ENCODE measurements at places on chromosomes 7 and 10.
A peak's percentile ranks its signal among the peaks of the same experiment; 100 is the strongest.

GRCh38 chr7:121187222-121187621, 141.6 kb upstream of the WNT16 start:
- DNase-seq: no peak

- DNase-seq: no peak
Measured at GRCh38 chr10:43234471-43235041, 32.3 kb downstream of the RASGEF1A start.

DNA sequence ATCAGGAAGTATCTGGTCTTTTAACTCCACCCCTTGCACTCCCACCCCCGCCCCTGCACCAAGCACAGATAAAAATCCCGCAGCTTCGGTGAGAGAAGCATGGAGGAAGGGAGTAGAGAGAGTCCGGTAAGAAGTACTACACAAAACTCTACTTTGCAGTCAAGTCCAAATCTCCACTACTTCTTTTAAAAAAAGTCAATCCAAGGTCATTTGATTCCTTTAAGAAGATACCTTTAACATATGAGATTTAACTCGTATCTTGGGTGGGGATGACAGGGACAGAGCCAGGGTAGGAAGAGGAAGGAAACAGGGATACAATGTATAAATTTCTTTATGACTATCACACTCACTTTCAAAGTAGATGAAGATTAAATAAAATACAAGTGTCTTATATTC, 132.1 kb downstream of the NRBF2 start:
- peak; percentile 66 for DNase-seq

- DNase-seq: no peak
Measured at GRCh38 chr7:44764081-44764480, 15.4 kb downstream of the ZMIZ2 start.

GRCh38 chr10:81136261-81136660, 598.6 kb downstream of the SH2D4B start:
- DNase-seq: no peak

DNA sequence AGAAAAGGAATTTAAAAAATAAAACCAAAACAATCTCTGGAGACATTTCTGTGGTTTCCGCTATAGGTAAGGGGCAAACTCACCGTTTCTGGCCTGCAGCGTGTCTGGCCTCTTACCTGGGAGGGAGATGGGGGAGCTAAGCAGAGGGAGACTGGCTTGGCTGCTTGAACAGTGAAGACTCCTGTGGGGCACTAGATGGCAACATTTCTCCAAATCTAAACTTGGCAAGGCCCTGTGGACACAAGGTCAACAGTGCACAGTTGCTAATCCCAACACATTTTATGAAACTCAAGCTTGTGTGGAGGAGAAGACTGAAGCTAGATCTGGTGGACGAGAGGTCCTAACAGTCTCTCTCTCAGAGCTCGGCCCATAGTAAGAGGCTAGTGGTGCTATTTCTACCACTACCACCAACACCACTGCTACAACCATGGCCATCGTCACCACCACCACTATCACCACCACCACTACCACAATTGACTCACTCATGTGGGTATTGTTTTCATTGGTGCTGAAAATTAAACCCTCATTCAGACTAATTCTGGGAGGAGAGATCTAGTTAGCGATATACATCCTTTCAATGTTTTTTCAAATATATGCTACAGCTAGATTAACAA, 28.4 kb upstream of the CDHR3 start:
- no peak for DNase-seq

GRCh38 chr7:159253657-159254056, 109.0 kb upstream of the VIPR2 start:
- no peak for DNase-seq

DNA sequence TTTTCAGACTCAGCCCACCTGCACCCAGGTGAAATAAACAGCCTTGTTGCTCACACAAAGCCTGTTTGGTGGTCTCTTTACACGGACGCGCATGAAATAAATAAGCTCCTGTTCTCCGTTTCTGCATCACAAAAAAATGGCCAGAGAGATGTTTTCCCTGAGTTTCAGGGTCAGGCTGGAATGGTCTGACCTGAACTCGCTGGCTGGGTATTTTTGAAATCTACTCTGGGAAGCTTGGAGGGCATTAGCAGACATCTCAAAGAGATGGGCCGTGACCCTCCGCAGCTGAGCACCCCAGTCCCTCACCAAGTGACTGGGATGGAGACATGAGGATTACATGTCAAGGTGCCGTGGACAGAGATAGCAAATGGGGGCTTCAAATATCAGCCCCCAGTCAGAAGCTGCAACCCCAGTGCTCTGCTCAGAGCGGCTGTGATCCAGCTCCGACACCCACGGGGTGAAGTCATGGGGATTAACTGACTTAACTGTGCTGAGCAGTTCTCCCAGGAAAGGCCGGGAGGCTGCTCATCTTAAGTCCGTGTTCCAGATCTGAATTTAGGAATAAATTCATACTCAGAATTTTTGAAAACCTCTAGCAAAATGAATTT, 22.3 kb downstream of the CALML5 start:
- DNase-seq: peak; percentile 74

GRCh38 chr10:131727560-131727959, 173.2 kb upstream of the PPP2R2D start:
- no peak for DNase-seq

DNA sequence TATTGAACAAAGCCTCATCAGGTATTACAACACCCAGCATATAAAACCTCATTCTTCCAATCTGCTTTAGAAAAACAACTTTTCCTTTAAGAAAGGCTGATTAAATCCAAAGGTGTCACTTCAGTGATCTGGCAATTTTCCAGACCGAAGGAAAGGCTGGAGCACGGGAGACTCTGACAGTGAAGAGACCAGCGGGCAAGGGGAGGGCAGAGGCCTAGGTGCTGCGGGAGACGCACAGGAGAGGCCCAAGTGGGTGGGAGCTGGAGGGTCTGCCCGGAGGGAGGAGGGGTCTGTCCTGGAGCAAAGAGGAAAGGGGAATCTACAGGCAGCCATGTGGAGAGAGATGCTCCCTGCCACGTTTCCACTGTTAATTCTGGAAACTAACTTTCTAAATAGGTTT, 24.3 kb upstream of the PPP2R2D start:
- DNase-seq: no peak

DNA sequence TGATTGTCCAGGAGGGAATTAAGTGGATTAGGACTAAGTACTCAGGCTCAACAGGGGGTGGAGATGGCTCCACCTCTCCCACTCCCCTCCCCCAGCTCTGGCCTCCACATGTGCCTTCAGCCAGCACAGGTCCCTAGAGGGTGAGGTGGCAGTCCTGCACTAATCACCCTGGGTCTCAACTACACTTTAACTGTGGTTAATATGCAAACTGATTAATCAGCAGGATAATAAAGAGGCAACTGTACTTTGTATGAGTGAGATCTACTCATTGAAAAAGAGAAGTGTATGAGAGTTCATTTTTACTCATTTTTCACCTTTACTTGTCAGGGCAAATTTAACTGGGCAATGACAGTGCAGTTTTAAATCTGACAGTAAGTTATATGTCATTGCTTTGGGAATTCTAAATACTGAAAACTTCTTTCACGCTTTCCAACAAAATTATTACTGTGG, 223.8 kb upstream of the CCDC6 start:
- DNase-seq: no peak

DNA sequence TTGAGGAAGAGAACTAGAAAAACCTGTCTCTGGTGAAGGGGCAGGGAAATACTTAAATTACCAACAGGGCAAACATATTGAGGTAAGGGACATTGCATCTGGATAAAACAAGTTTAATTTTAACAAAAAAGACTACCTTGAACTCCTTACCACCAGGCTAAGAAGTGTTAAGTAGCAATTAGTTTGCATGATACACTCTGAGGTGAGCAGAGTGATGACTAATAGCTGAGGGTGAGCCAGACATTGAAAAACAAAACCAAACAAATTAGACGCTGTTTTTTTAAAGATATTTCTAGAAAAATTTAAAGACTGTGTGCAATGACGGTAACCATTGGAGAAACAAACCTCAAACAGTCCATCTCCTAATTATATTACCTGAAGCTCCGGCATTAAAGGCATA, 105.9 kb downstream of the ANKRD7 start:
- DNase-seq: no peak

DNA sequence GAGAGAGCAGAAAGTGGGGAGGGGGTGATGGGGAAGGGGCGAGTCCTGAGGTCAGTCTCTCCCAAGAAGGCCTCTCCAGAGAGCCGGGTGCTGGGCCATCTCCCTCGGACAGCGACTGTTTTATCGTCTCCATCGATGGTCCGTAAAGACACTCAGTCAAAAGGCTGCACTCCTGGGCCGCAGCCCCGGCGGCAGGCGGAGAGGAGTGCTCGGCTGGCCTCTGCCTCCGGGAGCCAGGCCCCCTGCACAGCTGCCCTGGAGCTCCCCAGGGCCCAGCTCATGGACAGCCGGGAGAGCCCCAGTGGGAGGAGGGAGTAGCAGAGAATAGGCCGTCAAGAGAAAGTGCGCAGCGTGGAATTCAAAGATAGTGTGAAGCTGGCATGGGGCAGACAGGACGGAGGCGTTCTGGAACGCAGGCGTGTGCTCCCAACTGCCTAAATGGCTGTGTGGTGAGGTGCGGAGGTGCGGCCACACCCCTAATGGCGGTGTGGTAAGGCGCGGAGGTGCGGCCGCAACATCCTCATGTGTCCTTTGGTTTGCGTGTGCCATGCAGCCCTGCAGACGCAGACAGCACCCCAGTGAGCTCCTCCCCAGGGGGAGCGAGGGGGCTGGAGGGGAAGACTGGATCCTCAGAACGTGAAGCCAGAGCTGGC, 477.5 kb upstream of the FOXK1 start:
- no peak for DNase-seq

GRCh38 chr10:68231106-68231816, 652 bp downstream of the ATOH7 start:
- peak; percentile 76 for DNase-seq

DNA sequence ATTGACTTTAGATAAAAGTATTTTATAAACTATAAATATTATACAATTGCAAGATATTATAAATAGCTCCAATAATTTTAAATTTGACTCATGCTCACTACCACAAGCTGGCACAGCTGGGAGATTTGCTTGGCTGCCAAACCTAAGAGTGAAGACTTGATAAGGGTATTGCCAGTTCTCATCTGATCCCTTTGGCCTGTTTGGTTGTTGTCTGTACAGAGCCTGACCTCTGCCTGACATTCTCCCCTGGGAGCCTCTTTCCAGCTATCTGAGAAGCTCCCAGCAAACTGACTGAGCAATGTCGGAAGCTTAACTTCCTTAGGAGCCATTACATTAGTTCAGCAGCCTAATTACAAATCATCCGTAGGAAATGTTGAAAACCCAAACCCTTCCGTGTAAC, 10.2 kb upstream of the LMOD2 start:
- no peak for DNase-seq

GRCh38 chr10:97390091-97390490, 11.0 kb downstream of the RRP12 start:
- DNase-seq: no peak

DNA sequence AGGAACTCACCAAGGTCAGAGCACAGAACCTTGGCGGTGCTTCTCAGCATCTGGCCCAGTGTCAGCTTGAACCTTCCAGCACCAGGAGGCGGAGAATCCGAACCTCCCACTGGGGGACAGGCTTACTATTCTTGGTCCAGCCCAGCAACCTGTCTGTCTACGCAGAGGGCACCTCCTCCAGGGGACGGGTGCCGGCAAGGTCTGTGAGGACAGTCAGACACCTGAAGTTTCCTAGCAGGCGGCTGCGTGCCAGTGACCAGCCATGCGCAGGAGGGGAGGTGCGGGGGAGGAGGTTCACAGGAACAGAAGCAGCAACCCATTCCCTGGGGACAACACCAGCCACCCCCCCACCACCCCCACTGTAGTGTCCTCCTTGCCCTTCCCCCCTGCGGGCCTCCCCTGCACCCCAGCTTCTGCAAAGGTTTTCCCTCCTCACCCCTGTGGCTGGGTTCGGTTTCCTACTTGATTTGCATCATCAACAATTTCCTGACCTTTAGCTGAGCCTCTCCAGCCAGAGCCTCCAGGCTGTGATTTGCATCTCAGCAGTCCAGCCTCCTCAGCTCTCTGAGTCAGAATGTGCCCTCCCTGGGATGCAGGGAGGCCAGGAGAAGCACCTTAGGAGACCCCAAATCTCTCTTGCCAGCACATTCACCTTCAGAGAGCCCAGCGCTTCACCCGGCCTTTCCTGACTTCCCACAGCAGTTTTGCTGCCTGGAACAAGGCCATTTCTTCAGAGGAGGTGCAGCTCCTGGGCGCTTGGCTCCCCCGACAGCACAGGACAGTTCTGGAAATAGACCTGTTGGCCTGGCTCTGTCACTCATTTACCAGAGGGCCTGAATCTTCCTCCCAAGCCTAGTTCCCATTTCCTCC, 107.5 kb upstream of the NPS start:
- no peak for DNase-seq

DNA sequence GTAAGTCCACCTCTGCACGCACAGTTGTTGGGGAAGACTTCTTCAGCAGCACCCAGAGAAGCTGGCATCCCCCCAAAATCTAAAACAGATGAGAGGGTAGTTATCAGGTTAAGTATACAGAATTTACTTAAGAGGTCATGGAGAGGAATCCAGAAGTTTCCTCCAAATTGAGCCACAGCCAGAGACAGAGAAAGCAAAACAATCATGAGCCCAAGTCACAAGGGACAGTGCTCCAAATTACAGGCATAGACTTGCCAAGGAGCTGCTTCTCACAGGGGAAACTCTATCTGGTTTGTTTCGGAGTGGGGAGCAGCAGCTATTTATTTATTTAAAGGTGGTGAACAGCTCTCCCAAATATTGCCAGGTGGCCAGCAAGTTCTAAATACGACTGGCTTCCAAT, 308.4 kb downstream of the SKIDA1 start:
- DNase-seq: no peak

- no peak for DNase-seq
Measured at GRCh38 chr7:157046681-157047080, 36.2 kb upstream of the MNX1 start.

DNA sequence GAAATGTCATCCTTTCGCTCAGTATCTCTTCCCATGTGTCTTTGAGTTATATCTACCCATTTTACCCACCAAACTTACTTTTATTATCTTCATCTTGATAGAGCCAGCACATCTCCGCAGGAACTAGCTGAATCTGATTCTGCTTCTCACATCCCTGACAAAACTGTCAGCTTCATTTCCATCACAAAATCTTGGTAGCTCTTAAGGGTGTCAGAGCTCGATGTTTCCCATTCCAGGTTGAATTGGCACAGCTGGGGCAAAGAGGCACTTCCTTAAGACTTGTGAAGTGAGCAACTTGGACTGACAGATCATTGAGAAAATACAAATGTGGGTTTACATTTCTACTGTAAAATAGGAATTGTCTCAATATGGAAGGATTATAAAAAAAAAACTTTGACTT, 434.5 kb downstream of the SUGCT start:
- DNase-seq: no peak

DNA sequence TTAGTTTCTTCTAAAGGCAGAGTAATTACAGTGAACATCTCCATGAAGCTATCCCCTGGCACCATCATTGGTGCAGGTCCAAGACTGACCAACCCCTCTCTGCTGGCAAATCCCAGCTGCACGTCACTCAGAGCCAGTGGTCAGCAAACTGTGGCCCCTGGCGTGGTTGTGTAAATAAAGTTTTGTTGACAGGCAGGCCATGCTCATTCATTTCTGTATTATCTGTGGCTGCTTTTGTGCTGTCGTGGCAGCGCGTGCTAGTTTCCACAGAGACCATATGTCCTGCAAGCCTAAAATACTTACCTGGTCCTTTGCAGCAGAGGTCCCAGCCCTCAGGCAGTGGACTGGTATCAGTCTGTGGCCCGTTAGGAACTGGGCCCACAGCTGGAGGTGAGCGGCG, 117.6 kb upstream of the NPS start:
- no peak for DNase-seq

- no peak for DNase-seq
Measured at GRCh38 chr10:133394801-133395221, 854 bp downstream of the MTG1 start.

- DNase-seq: peak; percentile 64
Measured at GRCh38 chr10:50464004-50464409, 159.7 kb downstream of the SGMS1 start.

GRCh38 chr7:44309271-44310091, 15.9 kb downstream of the CAMK2B start:
- DNase-seq: no peak

Data from SJCRH30 (cell line).